ENCODE measurements at places on chromosomes 13 and 19.

- DNase-seq: no peak
These were observed 11.2 kb upstream of the ZNF681 start for GRCh38 chr19:23769691-23770468.

DNA sequence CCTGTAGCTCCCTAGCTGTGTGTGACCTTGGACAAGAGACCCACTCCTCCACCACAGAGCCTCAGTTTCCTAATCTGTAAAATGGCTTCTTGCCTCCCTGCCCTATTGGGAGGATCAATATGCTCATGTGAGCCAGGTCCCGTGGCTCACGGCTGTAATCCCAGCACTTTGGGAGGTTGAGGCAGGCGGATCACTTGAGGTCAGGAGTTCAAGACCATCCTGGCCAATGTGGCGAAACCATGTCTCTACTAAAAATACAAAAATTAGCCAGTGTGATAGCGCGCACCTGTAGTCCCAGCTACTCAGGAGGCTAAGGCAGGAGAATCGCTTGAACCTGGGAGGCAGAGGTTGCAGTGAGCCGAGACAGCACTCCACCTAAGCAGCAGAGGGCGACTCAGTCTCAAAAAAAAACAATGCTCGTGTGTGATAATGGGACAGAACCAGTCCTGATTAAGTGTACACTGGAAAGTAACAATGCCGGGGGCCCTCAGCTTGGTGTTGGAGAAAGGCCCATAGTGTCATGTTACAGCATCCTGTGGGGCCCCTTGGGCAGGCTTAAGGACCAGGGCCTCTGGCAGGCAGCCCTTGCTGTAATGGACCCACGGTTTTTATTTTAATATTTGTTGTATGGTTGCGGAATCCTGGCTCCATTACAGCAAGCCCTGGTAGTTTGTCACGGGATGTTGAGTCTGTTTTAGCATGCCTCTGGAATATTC lies 6.8 kb downstream of the RPS11 start:
- DNase-seq: no peak

GRCh38 chr13:19810996-19811881 lies 28.5 kb upstream of the PSPC1 start:
- no peak for DNase-seq

GRCh38 chr19:5480427-5480836 lies 25.2 kb downstream of the ZNRF4 start:
- DNase-seq: peak; percentile 69

DNA sequence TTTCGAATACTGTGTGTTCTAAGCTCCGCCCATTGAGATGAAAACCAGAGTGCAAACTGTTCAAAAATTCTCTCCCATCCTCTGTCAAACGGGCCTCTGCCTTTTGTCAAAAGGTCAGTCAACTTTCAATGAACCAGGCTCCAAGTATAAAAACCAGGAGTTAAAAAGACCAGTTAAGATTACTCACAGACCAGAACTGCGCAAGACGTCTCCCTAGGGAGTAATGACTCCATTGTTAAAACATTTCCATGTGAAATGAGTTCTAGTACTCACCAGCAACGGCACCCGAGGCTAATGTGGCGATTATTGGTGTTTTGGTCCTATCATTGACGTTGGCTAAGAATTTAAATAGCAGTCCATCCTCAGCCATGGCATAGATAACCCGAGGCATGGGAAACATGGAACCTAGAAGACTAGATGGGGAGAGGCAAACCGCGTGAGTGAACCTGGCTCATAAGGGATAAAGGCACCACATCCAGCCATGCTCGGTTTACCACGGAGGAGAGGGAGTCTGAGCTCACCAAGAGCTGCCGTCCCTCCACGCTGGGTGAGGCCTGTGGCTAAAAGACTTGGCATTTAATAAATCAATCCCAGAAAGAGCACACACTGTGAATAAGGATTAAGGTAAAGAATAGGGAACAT lies 73.3 kb downstream of the SLC7A1 start:
- DNase-seq: peak; percentile 78

- DNase-seq: no peak
These were observed 249.6 kb downstream of the GPC6 start for GRCh38 chr13:93476175-93476574.

- no peak for DNase-seq
These were observed 79.7 kb downstream of the TSHZ3 start for GRCh38 chr19:31269425-31270127.

DNA sequence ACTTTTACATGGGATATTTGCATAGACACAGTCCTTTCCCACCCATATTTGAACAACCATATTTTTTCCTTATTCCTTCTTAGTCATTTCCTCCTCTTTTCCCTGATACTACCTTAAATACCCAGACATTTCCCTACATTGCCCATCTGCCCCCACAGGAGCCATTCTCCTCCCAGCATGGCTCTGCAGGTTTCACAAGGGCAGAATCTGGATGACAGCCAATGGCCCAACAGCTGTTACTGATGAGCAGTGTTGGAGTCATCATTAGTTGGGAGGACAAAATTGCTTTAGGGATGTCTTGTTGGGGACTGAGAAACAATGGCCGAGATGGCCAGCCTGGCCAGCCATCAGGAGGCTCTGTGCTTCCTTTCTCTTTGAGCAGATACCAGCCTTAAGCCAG lies 209.5 kb downstream of the KLF5 start:
- peak; percentile 15 for DNase-seq

- no peak for DNase-seq
These were observed 966 bp downstream of the JUNB start for GRCh38 chr19:12792051-12792852.

DNA sequence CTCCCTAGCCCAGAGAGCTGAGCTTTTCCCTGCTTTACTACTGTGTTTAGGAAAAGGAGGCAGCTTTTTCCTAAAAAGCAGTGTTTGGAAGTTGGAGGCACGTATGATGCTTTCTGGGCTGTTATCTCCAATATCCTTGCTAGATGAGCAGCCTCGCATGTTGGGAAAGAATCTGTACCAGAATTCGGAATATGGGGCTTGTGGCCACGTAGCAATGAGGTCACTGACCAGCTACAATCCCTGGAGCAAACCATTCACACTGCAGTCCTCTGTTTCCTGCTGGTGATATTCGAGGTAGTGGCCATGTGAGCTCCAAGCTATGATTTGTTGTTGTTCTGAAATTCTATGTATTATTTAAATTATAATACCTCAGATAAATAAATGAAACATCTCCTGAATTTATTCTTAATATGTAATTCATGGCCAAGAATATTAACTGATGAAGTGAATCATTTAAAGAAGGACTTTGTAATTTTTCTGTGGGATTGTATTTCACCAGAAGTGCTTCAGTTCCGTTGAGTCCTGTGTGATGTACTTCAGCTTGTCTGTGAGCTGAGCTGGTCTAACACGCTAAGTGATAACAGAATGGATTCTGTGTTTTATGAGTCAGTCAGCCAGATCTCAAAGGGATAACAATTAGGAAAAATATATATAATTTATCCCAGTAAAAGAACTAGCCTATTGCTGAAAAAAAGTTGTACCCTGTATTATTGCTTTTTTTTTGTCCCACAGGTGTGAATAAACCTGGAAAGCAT lies 319.5 kb downstream of the SHISA2 start:
- no peak for DNase-seq

DNA sequence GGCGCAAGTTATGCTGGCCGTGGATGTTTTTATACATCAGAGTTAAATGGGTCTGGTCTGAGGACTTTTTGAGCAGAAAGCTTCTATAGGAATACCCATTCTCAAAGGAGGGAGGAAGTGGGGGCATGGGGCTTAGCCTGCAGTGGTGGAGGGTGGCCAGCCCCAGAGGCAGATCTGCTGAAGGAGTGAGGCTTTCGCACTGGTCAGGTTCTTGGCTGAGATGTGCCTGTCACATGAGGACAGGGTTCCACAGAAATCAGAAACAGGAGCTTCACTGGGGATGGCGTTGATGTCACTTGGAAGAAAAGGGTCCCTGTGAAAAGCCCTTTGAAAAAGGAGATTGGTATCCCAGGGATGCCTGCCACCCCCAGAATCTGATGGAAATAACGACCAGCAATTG lies 100.7 kb upstream of the MCF2L start:
- DNase-seq: no peak

- no peak for DNase-seq
These were observed 21.9 kb upstream of the CCDC124 start for GRCh38 chr19:17910791-17911360.

- DNase-seq: no peak
These were observed 226.8 kb downstream of the PCDH17 start for GRCh38 chr13:57858376-57858775.

- no peak for DNase-seq
These were observed 1.3 kb downstream of the ISOC2 start for GRCh38 chr19:55459950-55460657.

DNA sequence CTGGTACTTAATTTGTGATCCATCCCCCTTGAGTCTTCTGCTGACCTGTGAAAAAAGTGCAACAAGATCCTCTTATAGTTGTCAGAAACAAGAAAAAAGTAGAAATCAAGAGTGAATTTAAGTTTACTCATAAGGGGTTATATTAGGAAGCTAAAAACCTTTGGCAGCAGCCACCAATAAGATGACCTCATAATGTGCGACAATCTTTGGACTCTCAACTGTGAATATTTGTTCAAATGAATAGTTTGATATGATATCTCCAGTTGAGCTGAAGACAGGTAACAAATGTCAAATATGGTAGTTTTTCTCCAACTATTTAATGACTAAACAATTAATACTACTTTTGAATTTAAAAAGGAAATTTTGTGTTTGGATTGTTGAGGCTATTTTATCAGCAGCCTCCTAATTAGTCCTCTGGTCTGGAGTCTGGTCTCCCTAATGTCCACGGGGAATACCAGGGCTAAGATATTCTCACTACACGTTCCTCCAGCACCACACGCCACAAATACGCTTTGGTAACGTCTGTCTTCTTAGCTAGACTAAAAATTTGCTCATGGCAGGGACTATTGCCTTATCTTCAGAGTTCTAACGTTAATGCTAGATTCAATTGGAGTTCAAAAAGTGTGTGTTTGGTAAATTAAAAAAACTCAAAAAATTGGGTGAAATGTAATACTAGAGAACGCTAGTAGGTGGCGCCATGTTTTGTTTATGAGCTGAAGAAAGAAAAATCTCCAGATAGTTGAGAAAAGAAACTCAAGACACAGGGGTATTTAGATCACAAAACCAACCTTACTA lies 51.0 kb upstream of the PDX1 start:
- no peak for DNase-seq

- DNase-seq: no peak
These were observed 183.0 kb downstream of the TSHZ3 start for GRCh38 chr19:31166206-31166605.

- DNase-seq: no peak
These were observed 8.7 kb upstream of the IGFL3 start for GRCh38 chr19:46133101-46133627.
